Stimulated activated CD4-positive, alpha-beta T cell treated with anti-CD3 and anti-CD28 coated beads, Interleukin-4, amount 100 ng/mL, for 1 hour (primary cell): ENCODE measurements at places on chromosomes 13 and 19.

- no peak for DNase-seq
These were observed 9.3 kb upstream of the LINGO3 start for GRCh38 chr19:2317300-2317699.

DNA sequence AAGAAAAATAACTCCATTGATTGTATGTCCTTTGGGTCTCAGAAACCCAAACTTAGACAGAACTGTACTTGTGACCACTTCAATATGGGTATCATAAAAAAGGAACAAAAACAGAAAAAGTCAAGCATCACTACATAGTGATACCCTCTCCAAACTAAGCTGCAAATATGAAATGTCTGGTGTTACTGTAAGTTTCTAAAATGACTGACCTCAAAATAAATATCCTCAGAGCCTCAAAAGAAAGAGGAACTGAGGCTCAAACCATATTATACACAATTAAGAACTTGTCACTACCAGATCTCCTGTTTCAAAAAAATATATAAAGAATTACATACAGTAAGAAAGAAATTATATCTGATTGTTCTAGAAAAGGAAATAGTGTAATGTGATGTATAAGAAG is 787.9 kb upstream of the KLHL1 start:
- DNase-seq = no peak

DNA sequence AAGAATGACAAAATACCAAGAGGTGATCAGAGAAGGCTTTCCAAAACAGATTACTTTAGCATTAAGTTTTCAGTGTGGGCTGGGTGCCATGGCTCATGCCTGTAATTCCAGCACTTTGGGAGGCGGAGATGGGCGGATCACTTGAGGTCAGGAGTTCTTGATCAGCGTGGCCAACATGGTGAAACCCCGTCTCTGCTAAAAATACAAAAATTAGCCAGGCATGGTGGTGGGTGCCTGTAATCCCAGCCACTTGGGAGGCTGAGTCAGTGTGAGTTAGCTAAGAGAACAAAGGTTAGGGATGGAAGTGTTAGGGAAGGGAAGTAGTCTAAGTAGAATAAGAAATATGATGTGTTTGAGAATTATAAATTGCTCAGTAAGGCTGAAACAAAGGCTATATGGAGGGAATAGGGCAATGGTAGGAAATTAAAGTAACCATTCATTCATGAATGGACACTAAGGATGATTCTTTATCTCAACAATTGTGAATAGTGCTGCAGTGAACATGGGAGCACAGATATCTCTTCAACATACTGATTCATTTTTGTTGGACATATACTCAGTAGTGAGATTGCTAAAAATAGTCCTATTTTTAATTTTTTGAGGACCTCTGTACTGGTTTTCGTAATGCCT is 3.9 kb upstream of the RCBTB2 start:
- DNase-seq = no peak

- DNase-seq = no peak
These were observed 835 bp downstream of the RSPH6A start for GRCh38 chr19:45814166-45814780.

DNA sequence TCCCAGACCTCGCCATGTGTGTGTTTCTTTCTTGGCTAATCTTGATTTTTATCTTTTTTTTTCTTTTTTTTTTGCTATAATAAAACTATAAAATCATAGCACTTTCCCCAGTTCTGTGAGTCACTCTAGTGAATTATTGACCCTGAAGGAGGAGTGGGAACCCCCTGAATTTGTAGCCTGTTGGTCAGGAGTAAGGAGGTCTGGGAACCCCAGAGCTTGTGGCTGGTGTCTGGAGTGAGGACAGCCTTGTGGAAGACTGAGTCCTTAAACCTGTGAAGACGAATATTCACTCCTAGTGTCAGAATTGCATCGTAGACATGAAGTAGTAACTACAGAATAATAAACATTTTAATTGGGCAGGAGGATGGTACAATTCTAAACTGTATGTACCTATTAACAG is 7.4 kb downstream of the EID2B start:
- no peak for DNase-seq

- DNase-seq = no peak
These were observed 6.4 kb downstream of the FLT1 start for GRCh38 chr13:28488376-28489005.

DNA sequence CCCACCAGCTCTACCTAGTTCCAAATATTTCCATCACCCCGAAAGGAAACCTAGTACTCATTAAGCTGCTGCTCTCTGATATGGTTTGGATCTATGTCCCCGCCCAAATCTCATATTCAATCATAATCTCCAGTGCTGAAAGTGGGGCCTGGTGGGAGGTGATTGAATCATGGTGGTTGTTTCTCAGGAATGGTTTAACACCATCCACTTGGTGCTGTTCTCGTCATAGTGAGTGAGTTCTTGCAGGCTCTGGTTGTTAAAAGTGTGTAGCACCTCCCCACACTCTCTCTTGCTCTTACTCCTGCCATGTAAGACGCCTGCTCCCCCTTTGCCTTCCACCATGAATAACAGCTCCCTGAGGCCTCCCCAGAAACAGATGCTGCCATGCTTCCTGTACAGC is 43.4 kb upstream of the MED4 start:
- DNase-seq = no peak

GRCh38 chr19:13234518-13234917 is 84.3 kb downstream of the IER2 start:
- DNase-seq = peak; percentile 63

- no peak for DNase-seq
These were observed 755.0 kb downstream of the DIAPH3 start for GRCh38 chr13:59408738-59409137.

DNA sequence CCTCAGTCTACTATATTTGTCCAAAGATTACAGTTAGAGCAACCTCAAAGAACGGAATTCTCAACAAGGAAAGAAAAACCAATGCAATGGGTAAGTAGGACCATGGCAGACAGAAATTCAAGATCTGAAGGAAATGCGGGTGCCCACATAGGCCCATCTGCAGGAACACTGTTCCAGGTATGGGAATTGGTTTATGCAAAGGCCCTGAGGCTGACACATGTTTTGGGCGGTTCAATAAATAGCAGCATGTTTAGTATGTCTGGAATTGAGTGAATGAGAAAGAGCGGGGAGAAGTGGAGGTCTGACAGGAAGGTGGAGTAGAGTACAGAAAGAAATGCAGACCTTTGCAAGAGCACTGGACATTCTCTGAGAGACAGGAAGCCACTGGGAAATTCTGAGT is 164.7 kb upstream of the KLF12 start:
- no peak for DNase-seq

- DNase-seq = no peak
These were observed 7.4 kb upstream of the CEACAM18 start for GRCh38 chr19:51470966-51471365.
